ENCODE measurements at places on chromosomes 11 and 22.

GRCh38 chr22:44723801-44724200, 21.8 kb downstream of the PRR5 start:
- no peak for DNase-seq

- DNase-seq = no peak
Measured at GRCh38 chr22:49968313-49968830, 7.8 kb downstream of the PIM3 start.

DNA sequence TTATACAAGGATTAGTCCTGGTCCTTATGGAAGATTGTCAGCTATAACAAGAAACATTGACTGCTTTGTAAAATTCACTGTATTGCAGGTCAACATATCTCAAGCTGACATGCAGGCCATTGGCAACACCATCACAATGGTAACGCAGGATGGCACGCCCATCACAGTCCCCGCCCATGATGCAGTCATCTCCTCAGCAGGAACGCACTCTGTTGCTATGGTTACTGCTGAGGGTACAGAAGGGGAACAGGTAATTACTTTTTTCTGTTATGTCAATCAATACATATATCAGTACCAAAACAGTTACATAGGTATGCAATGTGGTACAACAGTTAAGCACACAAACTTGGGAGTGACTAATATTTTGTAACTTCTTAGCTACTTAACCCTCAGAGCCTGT, 55.3 kb downstream of the ZNF143 start:
- DNase-seq = no peak

- DNase-seq = no peak
Measured at GRCh38 chr11:93492464-93493251, 50.5 kb downstream of the SMCO4 start.

DNA sequence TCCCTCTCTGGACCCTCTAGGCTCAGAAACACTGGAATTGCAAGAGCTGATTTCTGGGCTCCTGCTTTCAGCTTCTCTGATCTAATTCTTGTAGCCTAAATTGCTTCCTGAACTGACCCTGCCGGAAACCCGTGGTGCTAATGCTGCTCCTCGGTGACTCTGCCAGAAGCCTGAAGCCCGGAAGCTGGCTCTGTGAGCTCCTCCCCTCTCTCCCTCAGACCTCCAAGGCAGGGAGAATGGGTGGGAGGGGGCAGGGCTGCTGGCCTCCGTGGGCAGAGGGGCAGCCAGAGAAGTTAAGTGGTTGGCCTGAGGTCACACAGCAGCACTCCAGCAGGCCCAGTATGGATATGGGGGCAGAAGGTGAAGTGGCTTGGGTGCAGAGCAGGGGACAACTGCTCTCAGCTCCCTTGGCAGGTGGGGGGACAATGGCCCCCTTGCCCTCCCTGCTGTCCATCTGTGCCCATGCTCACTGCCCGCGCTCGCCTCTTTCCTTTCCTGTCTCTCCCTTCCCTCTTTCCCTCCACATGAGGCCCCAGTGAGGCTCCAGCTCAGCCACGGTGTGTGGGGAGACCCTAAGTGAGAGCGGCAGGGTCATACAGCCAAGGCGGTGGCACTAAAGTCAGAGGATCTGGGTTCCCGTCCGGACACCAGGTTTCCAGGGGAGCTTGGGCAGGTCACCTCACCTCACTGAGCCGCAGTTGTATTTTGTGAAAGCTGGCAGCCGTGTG, 16.2 kb downstream of the CAPN5 start:
- peak; percentile 30 for DNase-seq

DNA sequence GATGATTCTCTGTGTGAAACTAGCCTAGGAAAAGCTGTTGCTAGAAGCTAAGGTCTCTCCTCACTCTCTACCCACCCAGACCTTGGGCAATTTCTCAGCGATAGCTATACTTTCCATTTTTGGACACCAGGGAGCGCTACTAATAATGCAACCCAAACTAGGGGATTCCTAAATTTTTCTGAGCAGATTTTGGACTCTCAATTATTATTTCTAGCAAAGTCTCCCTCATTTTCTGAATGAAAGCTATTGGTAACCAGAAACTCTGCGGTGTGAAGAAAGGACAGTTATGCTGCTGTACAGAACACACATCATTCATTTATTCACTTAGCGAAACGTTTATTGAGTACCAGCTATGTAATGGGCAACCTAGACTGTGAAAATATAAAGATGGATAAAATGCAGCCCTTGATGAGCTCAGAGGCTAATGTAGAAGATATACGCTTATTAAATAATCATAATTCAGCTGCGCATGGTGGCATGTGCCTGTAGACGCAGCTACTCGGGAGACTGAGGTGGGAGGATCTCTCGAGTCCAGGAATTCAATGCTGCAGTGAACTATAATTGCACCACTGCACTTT, 6.1 kb upstream of the STIM1 start:
- DNase-seq = peak; percentile 32

- no peak for DNase-seq
Measured at GRCh38 chr11:45250035-45250718, 36.0 kb downstream of the SYT13 start.

DNA sequence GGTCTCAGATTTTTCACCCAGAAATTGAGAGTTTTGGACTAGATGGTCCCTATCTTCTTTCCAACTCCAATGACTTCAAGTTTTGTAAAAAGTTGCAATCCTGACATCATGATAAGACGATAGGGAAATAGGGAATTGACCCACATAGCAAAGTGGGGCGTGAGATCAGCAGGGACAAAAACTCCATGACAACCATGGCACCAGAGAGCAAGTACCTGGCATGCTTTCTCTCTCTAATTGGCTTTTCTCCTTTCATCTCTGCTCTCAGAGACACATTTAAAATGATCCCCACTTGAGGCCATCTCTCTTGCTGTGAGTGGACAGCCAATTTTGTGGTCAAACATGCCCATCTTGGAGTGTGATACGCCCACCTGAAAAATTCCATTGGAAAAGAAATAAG, at the start of gene OR5AN1:
TSS of gene OR5AN1 (plus strand) at position 301 of the 400 bp plus-strand sequence. CDS start 5,564 bp downstream, outside the sequence.
- no peak for DNase-seq

GRCh38 chr22:43191831-43192230, 4.9 kb upstream of the TTLL12 start:
- DNase-seq = no peak

DNA sequence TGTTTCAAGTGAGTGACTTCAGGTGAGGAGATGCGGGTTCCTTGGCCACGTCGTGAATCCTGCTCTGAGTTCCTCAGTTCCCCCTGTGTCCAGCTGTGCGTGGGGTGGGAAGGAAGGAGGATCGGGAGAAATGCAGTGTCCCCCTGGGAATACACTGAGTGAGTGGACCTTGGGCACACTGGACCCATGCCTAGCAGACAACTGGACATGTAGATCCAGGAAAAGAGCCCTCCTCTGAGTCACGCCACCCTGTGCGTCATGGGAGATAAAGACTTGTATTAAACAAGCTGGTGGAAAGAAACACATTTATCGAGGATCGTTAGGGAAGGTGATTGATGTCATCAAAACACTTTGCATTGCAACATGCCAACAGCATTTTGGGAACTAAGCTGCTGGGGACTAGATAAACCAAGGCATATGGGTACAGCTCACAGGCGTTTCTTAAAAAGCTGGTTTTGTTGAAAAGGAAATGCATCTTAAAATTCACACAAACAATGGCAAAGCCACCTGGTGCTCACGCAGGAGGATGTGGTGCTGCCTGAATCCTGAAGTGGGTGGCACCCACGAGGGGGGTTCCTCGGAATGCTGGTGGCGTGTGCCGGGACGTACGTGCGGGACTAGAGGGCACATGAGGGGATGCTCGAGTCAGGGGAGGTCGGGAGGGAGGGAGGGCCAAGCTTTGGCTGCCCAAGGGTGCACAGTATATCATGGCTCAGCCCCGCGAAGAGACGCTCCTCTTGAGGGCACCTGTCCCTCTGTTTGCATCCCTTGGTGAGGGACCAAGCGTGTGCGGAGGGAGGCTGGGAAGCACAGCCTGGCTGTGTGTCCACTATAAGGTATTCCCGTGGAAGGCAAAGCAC, 303.5 kb downstream of the TBC1D22A start:
- DNase-seq = no peak

GRCh38 chr11:10429526-10429925, 25.5 kb upstream of the AMPD3 start:
- DNase-seq = no peak

DNA sequence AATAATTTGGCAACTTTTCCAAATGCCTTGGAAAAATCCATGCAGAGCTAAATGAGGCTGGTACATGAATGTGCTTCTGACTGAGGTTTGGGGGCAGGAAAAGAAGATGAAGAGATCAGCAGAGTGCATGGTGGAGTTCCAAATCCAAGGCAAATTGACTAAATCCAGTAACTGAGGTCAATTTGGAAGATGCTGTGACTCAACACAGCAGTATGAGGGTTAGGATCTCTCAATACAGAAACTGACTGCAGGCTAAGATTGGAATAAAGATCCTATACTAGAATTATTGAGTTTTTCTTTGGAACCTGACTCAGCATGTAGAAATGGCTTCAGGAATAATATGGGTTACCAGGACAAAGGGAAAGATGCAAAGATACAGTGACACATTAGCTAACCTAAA, 99.3 kb upstream of the FAT3 start:
- no peak for DNase-seq

DNA sequence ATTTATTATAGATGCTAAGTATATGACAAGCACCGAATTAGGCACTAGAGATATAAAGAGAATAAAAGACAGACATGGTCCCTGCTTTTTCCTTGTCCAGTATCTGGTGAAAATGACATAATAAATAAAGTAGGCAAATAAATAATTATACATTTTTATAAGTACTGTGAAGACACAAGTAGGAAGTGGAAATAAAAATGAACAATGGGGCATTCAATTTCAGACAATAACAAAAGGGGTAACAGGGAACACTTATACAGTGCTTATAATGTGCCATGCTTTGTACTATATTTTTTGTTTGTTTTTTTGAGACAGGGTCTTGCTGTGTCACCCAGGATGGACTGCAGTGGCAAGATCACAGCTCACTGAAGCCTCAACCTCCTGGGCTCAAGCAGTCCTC, 4.3 kb downstream of the KBTBD3 start:
- DNase-seq = no peak

GRCh38 chr11:42422090-42422489, 889.7 kb upstream of the API5 start:
- DNase-seq = no peak
